ENCODE measurements at places on chromosomes 3 and 15. TPM values are rescaled to one million over a fixed set of nuclear protein-coding genes. Genes with fewer than 3 reads are reported as not detected.

GRCh38 chr3:153785901-153786300 is 335.3 kb upstream of the ARHGEF26 start:
- no peaks in the 10 kb centered on the region for H3K4me1 ChIP-seq
- no peaks in the 10 kb centered on the region for H3K36me3 ChIP-seq
- no peak for DNase-seq

DNAH1 gene
- 27.8 TPM for total RNA-seq

GRCh38 chr3:193774272-193774915 is 181.4 kb downstream of the OPA1 start:
- peaks cover 14% of the 10 kb centered on the region for H3K4me1 ChIP-seq
- no peak overlapping the region for H3K27ac ChIP-seq
- no peaks in the 10 kb centered on the region for H3K27me3 ChIP-seq
- no peak for DNase-seq
- no peak overlapping the region for H3K4me3 ChIP-seq
- no peaks in the 10 kb centered on the region for H3K36me3 ChIP-seq

DNA sequence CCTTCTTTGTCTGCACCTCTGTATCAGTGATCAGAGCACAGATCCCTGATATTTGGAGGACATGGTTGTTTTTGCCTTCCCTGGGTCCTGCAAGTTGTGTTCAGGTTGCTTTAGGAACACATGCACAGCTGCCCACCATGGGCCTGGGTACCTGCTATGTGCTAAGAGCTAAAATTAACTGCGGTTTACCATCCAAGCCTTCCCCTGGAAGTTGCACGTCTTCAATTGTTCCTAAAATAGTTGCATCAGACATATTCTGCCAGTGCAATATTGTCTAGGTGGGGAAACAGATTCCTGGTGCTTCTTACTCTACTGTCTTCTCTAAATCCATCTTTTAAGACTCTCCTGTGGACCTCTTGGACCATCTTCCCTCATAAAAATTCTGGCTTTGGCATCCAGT is 80.9 kb downstream of the PDE8A start:
- H3K27me3 ChIP-seq = no peaks in the 10 kb centered on the region
- no peak overlapping the region for H3K4me3 ChIP-seq
- no peak overlapping the region for H3K27ac ChIP-seq

- DNase-seq = no peak
- no peak overlapping the region for H3K4me3 ChIP-seq
- no peaks in the 10 kb centered on the region for H3K27me3 ChIP-seq
- H3K4me1 ChIP-seq = peaks cover 8% of the 10 kb centered on the region
These were observed 114.1 kb upstream of the ADAMTS9 start for GRCh38 chr3:64801856-64802255.

POPDC2 gene
- 9.8 TPM for total RNA-seq

DNA sequence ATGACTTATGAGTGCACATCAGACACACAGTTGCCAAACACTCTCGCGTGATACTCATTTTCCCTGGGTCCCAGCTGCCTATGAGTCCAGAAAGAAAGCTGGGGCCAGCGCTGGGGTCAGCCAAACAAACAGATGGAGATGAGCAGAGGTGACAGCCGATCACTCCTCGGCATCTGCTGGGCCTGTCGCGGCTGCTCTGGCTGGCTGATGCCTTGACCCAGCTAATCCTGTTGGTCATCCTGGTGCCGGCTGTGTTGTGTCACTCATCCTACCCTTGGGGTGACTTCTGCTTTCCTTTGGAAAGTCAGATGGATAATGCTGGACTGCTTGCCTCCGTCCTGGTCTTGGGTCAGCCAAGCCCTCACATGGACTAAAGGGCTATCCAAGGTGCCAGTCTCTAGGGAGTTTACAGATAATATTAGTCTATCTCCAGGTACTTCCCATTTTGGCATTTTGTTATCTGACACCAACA is 105.3 kb upstream of the PDZRN3 start:
- H3K27me3 ChIP-seq = no peaks in the 10 kb centered on the region
- H3K36me3 ChIP-seq = no peaks in the 10 kb centered on the region
- no peaks in the 10 kb centered on the region for H3K4me1 ChIP-seq
- H3K4me3 ChIP-seq = no peak overlapping the region
- DNase-seq = no peak

DNA sequence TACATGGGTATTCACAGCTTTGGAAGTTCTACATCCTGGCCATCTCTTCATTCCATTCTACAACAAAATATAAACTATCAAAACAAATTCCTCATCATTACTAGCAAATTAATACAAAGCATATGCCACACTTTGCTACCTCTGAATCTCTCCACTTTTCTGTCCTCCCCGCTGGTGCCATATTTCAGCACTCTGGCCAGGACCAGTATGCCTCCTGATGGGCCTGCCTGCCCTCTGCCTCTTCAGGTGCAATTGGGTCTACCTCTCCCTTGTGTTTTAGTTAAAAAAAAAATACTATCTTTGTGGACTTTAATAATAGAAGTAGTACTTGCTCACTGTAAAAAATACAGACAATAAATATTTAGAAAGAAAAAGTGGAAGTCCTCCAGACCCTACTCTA is 448.8 kb downstream of the WDR72 start:
- H3K36me3 ChIP-seq = no peaks in the 10 kb centered on the region
- H3K27me3 ChIP-seq = no peaks in the 10 kb centered on the region
- H3K4me3 ChIP-seq = no peak overlapping the region

CPN2 gene
- 0.98 TPM for total RNA-seq

- H3K27ac ChIP-seq = no peak overlapping the region
- H3K36me3 ChIP-seq = no peaks in the 10 kb centered on the region
- DNase-seq = no peak
- no peaks in the 10 kb centered on the region for H3K4me1 ChIP-seq
- no peaks in the 10 kb centered on the region for H3K27me3 ChIP-seq
These were observed 738.8 kb upstream of the GOLIM4 start for GRCh38 chr3:168834558-168834957.

PRR20G gene
- not detected for total RNA-seq

- H3K27me3 ChIP-seq = no peaks in the 10 kb centered on the region
- no peak overlapping the region for H3K4me3 ChIP-seq
- no peak for DNase-seq
- H3K36me3 ChIP-seq = no peaks in the 10 kb centered on the region
- no peak overlapping the region for H3K27ac ChIP-seq
These were observed 11.8 kb downstream of the UBE3A start for GRCh38 chr15:25426896-25427610.

GRCh38 chr3:182959474-182960350 is 20.6 kb downstream of the DCUN1D1 start:
- peaks cover 13% of the 10 kb centered on the region for H3K36me3 ChIP-seq
- H3K27me3 ChIP-seq = no peaks in the 10 kb centered on the region
- H3K4me3 ChIP-seq = no peak overlapping the region
- H3K4me1 ChIP-seq = peaks cover 24% of the 10 kb centered on the region
- no peak overlapping the region for H3K27ac ChIP-seq

- no peaks in the 10 kb centered on the region for H3K36me3 ChIP-seq
- peaks cover 21% of the 10 kb centered on the region for H3K4me1 ChIP-seq
- no peak overlapping the region for H3K27ac ChIP-seq
- H3K27me3 ChIP-seq = no peaks in the 10 kb centered on the region
- no peak for DNase-seq
These were observed 151.2 kb downstream of the PLCL2 start for GRCh38 chr3:17035966-17036365.

Measured in spleen (tissue), 13 donors.